ENCODE measurements at places on chromosomes 5 and 9.

GRCh38 chr5:9264301-9264700 lies 281.6 kb downstream of the SEMA5A start:
- no peak for DNase-seq

GRCh38 chr5:35835796-35836742 lies 20.6 kb upstream of the IL7R start:
- DNase-seq, result no peak

DNA sequence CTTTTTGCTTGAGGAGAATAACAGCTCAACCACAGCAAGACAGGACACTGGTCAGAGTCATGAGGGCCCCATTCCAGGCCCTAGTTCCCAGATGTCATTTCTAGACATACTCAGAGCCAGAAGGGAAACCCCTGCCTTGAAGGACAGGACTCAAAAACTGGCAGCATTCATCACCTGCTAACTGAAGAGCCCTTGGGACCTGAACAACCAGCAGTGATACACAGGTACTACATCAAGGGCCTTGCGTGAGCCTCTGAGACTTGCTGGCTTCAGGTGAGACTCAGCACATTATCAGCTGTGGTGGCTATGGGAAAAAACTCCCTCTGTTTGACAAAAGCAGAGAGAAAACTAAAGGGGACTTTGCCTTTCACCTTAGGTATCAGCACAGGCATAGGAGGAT lies 22.6 kb downstream of the TMEM267 start:
- no peak for DNase-seq

DNA sequence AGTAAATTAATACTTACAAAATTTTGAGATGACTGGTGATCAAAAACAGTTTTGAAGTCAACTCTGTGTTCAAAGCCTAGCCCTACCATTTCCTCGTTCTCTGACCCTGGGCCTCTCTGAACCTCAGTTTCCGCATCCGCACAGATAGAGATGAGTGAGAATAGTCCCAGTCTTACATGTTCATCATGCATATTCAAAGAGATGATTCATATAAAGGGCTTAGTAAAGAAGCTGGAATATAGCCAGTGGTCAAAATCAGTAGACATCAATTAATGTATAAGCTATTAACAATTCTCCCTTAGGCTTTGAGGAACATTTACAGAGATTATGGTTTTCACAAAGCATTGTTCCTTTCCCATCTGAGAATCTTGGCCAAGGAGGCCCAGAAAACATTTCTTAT lies 250.6 kb downstream of the SPOCK1 start:
- DNase-seq, result no peak

DNA sequence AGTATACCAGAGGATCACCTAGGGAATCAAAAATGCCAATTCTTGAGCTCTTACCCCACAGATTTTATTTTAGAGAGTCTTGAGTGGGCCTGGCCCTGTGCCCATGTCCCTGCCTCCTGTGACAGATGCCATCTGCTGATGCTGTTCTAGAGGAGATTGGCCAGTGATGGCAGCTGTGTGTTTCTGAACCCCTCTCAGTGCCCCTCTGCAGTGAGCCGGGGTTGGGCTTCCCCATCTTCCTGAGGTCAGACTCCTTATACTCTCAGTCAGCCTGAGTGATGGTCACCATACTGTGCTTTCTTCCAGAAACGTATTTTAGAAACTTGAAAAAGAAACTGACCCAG lies 6.1 kb downstream of the PTCD2 start:
- no peak for DNase-seq

GRCh38 chr9:130659699-130660248 lies 4.6 kb upstream of the PRDM12 start:
- DNase-seq, result no peak

DNA sequence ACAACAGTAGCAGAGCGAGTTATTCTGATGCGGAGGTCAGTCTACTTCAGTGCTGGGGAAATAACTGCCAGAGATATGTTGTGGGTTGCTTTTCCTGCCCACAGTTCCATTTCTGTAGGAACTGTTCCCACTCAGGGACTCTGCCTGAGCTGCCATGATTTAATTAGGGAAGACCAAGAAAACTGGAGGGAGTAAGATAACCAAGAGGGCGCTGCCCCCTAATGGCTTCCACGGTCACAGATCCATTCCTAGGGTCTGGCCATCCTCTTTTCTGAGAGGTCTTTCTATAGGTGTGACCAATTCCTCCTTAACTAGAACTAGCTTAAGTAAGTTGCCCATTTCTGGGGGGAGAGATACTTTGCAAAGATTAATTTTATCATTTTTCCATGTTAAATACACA lies 125.9 kb downstream of the APBA1 start:
- peak; percentile 2 for DNase-seq

- DNase-seq, result no peak
These were observed 25.5 kb downstream of the DAB2IP start for GRCh38 chr9:121676926-121677325.

DNA sequence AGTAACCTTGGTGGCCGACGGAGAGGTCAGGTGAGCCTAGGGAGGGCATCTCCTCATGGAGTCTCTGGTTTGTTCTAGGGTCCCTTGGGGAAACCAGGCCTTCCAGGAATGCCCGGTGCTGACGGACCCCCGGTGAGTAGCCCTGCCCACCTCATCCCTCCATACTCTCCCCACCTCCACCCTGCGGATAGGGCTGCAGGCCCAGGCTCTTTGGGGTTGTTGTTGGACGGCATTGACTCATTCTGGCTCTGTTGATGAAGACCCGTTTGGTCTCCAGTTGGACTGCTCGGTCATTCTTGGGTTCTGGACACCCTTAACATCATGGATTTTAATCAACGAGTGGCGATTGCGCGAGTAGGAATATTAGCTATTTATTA lies 112.3 kb upstream of the FCN2 start:
- no peak for DNase-seq

DNA sequence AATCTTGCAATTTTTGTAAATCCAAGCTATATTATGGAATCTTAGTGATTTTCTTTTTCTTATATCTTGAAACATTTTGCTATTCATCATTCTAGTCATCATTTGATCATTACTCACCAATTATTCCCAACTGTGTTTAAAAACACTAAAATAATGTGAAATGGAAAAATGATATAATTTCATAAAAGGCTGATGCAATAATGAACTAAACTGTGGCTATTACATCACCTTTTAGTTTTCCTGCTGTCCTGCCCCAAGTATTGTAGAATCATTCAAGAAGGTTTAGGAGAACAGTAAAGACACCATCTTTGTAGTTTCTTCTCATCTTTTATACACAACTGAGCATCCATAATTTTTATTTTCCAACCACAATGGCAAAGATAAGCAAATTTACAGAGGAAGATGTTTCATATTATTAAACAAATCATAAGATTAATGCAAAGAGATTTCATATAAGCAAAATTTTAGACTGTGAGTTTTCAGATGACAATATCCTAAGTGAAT lies 431.0 kb upstream of the SLC30A5 start:
- no peak for DNase-seq

- no peak for DNase-seq
These were observed 218.3 kb downstream of the PBX3 start for GRCh38 chr9:125965477-125965876.

DNA sequence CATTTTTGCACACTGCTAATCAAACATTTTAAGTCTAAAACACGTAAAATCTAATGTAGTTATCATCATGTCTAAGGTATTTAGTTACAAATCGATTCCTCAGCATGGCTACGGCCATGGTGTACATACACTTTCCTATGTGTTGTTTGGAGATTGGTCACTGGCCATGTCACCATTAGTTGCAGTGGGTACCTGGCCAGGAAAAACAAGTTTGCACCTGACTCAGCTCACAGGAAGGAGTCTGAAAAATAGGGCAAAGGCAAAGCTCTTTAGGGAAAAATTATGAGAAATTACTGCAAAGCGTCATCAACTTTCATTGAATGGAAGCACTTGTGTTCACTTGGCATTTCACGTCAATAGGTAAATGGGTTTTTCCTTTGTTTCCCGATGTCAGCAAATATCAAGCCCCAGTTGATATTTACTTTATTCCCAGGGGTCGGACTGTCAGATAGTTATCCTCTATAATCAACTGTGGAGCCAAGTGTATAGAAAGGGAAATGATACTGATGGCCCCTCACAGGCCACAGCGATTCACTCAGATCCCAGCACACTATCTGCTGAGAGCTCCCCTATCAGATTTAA lies 626.0 kb upstream of the ADAMTS16 start:
- DNase-seq, result no peak

DNA sequence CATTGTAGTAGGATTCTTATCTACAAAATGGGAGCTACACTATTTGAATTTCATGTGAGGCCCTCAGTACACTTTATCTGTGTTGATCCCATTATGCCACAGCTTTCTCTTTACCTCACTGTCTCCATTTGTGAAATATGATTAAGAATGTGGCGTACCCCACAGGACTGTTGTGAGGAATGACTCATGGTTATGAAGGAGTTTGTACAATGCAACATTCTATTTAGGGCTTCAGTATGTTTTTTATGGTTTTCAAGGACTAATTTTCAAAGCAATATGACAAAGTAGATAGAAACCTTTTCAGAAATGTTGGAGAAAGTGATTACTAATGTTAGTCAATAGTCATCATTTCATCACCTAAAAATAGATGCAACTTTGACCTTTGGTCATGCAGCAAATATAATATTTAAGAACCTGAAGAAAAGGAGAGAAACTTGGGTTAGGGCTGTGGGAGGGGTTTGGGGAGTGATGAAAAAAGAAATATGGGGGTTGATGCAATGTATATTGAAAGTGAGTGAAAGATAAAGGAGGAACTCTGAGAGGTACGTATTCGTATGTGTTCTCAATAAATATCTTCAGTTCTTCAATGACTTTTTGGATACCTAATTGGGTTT lies 53.7 kb upstream of the PIP5K1B start:
- DNase-seq, result no peak

GRCh38 chr9:124266139-124266825 lies 8.5 kb downstream of the NEK6 start:
- DNase-seq, result no peak

DNA sequence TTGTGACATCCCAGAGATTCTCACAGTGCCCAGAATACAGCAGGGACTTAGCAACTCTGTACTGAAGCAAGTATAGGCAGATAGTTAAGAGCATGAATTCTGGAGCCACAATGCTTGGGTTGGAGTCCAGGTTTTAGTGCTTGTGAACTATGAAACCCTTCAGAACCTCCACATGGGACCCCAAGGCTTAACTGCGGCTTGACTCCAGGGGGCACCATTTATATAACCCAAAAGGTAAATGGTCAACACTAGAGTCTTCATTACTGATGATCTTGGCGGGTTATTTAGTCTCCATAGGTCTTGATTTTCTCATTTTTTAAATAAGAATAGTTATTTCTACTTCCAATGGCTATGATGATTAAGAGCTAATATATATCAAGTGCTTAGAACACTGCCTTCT lies 390.3 kb downstream of the TAF11L14 start:
- DNase-seq, result no peak

- DNase-seq, result no peak
These were observed 133.4 kb downstream of the ADAMTS19 start for GRCh38 chr5:129593525-129593924.

- no peak for DNase-seq
These were observed 276.9 kb downstream of the EFNA5 start for GRCh38 chr5:107393851-107394250.

DNA sequence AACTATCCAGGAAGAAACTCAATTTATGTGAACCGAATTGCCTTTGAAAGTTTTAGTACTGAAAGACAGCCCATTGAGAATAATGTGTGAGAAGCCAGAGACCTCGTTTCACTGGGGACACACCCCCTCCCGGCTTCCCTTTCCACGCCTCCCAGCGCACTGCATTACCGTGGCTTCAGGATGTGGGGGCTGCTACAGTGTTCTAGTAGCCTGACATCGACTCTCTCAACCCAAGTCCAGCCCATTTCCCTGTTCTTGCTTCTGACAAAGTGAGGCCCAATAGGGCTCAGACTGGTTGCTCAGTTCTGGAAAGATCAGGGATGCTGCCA lies 3.5 kb downstream of the PAX5 start:
- DNase-seq, result peak; percentile 40

GRCh38 chr9:105816981-105817380 lies 122.6 kb downstream of the TMEM38B start:
- DNase-seq, result no peak

- DNase-seq, result no peak
These were observed 5.4 kb downstream of the SRFBP1 start for GRCh38 chr5:121967187-121967586.
